ENCODE measurements at places on chromosomes 11 and 22.

DNA sequence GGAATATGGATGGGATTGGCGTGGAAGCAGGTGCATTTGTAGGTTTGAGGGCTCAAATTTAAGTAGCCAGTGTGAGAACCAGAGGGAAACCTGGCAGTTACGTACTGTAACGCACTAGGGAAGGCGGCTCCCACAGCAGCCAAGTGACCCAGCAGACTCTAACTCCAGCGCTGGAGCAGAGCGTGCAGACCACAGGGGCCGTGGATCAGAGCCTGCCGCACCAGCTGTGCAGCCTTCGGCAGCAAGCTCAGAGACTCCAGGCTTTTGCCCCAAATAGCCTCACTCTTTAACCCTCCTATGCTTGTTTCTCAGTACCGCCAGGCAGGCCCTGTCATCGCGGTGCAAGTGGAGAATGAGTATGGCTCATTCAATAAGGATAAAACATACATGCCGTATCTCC is 12.3 kb downstream of the GLB1L3 start:
- DNase-seq, result no peak

DNA sequence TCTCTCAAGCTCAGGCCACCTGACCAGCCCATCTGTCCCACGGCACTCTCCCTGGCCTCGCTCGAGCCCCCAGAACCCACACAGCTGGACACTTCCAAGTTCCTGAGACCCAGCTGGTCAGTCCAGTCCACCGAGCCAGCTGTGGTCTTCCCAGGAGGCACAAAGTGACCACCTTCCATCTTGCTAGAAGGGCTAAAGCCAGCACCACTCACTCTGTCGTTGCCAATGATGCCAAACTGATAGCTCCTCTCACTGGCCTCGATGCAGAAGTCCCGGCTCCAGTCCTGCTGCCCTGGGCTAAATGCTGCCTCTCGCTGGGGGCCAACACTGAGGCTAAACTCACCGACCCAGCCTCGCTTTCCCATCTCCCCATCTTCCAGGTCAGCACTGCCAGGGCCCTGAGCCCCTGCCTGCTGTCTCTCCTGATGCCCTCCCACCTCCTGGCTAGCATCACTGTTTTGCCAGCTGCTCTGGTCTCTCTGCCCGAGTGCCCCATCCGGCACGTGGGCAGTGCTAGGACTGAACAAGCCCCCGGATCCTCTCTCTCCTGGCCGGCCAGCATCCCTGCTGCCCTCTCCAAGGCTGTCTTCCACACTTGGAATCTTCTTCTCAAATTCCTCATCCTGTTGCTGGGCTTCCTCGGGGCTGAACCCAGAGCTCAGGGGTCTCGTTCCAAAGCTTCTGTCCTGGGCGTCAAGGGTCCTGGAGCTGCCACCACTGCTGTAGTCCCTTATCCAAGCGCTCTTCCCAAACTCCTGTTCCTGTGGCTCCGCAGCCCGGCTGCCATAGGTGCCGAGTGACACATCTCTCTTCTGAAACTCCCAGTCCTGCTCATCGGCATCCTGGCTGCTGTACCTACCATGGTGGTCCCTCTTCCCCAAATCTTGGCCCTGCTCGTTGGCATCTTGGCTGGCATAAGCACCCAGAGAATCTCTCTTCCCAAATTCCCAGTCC is 15.4 kb downstream of the TNKS1BP1 start:
- DNase-seq, result no peak

GRCh38 chr11:73991471-73992006 is 8.9 kb upstream of the UCP2 start:
- DNase-seq, result no peak

- DNase-seq, result no peak
Observed at GRCh38 chr22:37357446-37358075, 69.7 kb downstream of the ELFN2 start.

All from stimulated activated CD8-positive, alpha-beta memory T cell treated with anti-CD3 and anti-CD28 coated beads, Interleukin-2, amount 100 ng/mL, for 48 hours (primary cell).